CD4-positive, alpha-beta T cell (primary cell): ENCODE measurements at places on chromosomes 5 and 9.

GRCh38 chr9:137150617-137151457, 11.9 kb downstream of the GRIN1 start:
- H3K4me3 ChIP-seq = no peak overlapping the region
- H3K4me1 ChIP-seq = peaks cover 5% of the 10 kb centered on the region
- no peak overlapping the region for H3K27ac ChIP-seq
- H3K36me3 ChIP-seq = no peaks in the 10 kb centered on the region

DNA sequence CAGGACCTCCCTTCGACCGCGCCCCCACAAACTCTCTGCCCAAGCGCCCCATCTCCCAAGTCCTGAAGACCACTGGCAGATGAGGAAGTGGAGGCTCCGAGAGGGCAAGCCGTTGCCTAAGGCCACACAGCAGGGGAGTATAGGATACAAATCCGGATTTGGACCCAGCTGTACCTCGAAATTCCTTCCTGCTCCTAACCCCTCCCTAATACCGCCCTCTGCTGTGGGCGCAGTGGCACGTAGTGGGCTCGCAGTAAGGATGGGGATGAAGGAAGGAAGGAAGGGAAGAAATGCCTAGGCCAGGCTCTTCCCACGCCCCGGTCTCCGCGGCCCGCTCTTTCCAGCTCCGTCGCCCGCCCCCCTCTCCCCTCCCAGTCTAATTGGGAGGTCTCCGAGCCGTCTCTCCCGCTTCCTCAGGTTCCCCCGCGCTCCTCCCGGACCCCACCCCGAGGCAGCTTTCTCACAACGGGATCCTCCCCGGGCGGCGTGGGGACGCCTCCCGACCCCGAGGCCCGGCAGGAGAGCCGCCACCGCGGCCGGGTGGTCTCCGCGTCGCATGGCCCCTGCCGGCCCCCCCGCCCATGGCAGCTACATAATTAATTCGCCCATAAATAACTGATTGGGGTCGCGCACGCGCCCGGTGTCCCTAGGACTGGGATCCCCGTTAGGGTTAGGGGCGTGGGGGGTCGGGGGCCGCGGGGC, 138.9 kb downstream of the C9orf50 start:
- H3K36me3 ChIP-seq = no peaks in the 10 kb centered on the region
- H3K27ac ChIP-seq = no peak overlapping the region
- DNase-seq = no peak

DNA sequence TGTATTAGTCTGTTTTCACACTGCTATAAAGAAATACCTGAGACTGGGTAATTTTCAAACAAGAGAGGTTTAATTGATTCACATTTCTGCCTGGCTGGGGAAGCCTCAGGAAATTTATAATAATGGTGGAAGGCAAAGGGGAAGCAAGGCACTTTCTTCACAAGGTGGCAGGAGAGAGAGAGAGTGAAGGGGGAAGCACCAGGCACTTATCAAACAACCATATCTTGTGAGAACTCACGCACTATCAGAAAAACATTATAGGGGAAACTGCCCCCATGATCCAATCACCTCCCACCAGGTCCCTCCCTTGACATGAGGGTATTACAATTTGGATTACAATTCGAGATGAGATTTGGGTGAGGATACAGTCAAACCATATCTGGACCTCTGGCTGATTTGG, 34.7 kb downstream of the ADRB2 start:
- no peaks in the 10 kb centered on the region for H3K36me3 ChIP-seq
- H3K27ac ChIP-seq = no peak overlapping the region
- H3K4me1 ChIP-seq = peaks cover 34% of the 10 kb centered on the region
- H3K27me3 ChIP-seq = no peaks in the 10 kb centered on the region
- no peak overlapping the region for H3K4me3 ChIP-seq

DNA sequence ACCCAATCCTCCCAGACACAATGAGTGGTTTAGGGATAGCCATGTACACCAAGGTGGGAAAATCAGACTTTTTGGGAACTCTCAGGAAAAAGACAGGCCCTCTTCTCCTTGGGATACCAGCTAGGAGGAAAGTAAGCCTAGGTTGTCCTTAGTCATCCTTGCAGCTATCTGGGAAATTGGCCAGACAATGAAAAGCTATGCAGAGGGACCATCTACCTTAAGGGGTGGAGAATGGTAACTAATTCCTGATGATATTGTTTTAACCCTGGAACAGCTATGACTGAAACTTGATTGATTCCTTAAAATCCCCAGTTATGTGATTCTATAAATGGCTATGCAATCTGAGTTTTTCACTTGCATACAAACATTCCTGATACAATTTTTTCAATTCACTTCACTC, 88.9 kb upstream of the BNC2 start:
- H3K36me3 ChIP-seq = no peaks in the 10 kb centered on the region
- no peak overlapping the region for H3K4me3 ChIP-seq
- no peaks in the 10 kb centered on the region for H3K4me1 ChIP-seq
- no peak overlapping the region for H3K27ac ChIP-seq
- H3K27me3 ChIP-seq = no peaks in the 10 kb centered on the region

GRCh38 chr5:142478113-142478512, 153.3 kb upstream of the SPRY4 start:
- H3K27me3 ChIP-seq = no peaks in the 10 kb centered on the region
- DNase-seq = no peak
- no peaks in the 10 kb centered on the region for H3K36me3 ChIP-seq

DNA sequence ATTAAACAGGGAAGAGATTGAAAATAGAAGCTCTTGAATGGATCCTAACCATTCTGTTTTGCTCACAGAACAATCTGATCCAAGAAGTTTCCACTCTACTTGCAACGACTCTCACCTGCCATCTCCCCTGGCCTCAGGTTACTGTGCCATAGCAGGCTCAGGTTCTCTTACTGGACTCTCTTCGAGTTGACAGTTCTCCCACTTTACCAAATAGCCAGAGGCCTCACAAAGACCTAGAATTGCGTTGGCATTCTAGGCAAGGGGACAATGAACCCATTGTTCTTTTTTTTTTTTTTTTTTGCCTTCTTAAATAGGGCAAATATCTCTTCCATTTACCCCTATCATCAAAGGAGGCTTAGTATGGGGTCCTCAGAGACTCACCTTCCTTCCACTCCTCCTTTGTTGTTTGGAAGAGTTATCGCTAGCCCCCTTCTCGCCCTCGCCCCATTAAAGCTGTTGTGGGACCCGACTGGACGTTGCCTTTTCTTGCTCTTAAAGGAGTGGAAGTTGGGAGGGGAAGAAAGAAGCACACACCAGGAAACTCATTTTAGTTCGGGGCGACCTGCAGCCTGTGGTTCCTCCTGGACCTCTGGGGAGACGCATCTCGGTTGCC, 688 bp upstream of the PLPPR1 start:
- H3K4me3 ChIP-seq = no peak overlapping the region
- no peak overlapping the region for H3K27ac ChIP-seq

- H3K4me3 ChIP-seq = no peak overlapping the region
- DNase-seq = peak; percentile 58
- H3K27ac ChIP-seq = no peak overlapping the region
- no peaks in the 10 kb centered on the region for H3K36me3 ChIP-seq
- H3K27me3 ChIP-seq = no peaks in the 10 kb centered on the region
Measured at GRCh38 chr9:15142878-15143534, 164.0 kb downstream of the TTC39B start.

- no peak for DNase-seq
- H3K27ac ChIP-seq = no peak overlapping the region
- H3K27me3 ChIP-seq = no peaks in the 10 kb centered on the region
- no peaks in the 10 kb centered on the region for H3K36me3 ChIP-seq
- no peak overlapping the region for H3K4me3 ChIP-seq
Measured at GRCh38 chr5:119570910-119571309, 58.4 kb upstream of the FAM170A start.

- H3K36me3 ChIP-seq = peaks cover 75% of the 10 kb centered on the region
- no peaks in the 10 kb centered on the region for H3K27me3 ChIP-seq
- H3K4me3 ChIP-seq = no peak overlapping the region
- peak overlapping the region; percentile 8 for H3K27ac ChIP-seq
Measured at GRCh38 chr9:131624636-131625507, 79.5 kb downstream of the PRRT1B start.

- no peaks in the 10 kb centered on the region for H3K4me1 ChIP-seq
- no peak for DNase-seq
- H3K27me3 ChIP-seq = no peaks in the 10 kb centered on the region
- no peak overlapping the region for H3K27ac ChIP-seq
- H3K36me3 ChIP-seq = no peaks in the 10 kb centered on the region
- H3K4me3 ChIP-seq = no peak overlapping the region
Measured at GRCh38 chr5:136162008-136162407, 29.4 kb downstream of the SMAD5 start.

GRCh38 chr5:137036640-137037039, 462.5 kb downstream of the SPOCK1 start:
- H3K4me3 ChIP-seq = no peak overlapping the region
- no peaks in the 10 kb centered on the region for H3K4me1 ChIP-seq
- no peaks in the 10 kb centered on the region for H3K36me3 ChIP-seq
- no peaks in the 10 kb centered on the region for H3K27me3 ChIP-seq
- no peak for DNase-seq
- no peak overlapping the region for H3K27ac ChIP-seq

- no peak overlapping the region for H3K27ac ChIP-seq
- no peak for DNase-seq
- H3K4me1 ChIP-seq = no peaks in the 10 kb centered on the region
- H3K27me3 ChIP-seq = no peaks in the 10 kb centered on the region
- H3K4me3 ChIP-seq = no peak overlapping the region
Measured at GRCh38 chr5:33494466-33494865, 53.7 kb downstream of the TARS1 start.

GRCh38 chr9:16535555-16535954, 334.9 kb downstream of the BNC2 start:
- H3K4me3 ChIP-seq = no peak overlapping the region
- no peak overlapping the region for H3K27ac ChIP-seq
- H3K4me1 ChIP-seq = no peaks in the 10 kb centered on the region

- H3K4me1 ChIP-seq = no peaks in the 10 kb centered on the region
- no peak for DNase-seq
- H3K36me3 ChIP-seq = no peaks in the 10 kb centered on the region
- H3K27me3 ChIP-seq = no peaks in the 10 kb centered on the region
Measured at GRCh38 chr5:21856987-21857386, 996.2 kb downstream of the CDH12 start.

- no peak overlapping the region for H3K27ac ChIP-seq
- H3K4me1 ChIP-seq = no peaks in the 10 kb centered on the region
- no peak for DNase-seq
- no peak overlapping the region for H3K4me3 ChIP-seq
Measured at GRCh38 chr5:22372826-22373660, 480.1 kb downstream of the CDH12 start.

DNA sequence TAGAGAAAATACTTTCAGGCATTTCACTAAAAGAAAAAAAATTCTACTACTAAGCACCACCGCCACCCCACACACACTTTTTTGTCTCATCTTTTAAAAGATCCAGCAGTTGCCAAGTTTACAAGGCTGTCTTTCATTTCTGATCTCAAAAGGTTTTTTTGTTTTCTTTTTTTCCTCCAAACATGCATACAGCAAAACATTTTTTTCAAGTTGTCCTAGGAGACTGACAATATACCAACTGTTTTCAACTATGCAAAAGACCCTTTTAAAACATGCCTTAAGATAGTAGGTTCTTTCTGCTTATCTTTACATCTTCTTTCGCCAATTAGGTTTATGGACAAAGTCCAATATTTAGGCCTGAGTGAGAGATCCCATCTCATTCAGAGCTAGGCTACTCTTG, 65.2 kb downstream of the HMHB1 start:
- no peak for DNase-seq
- H3K27me3 ChIP-seq = no peaks in the 10 kb centered on the region
- no peak overlapping the region for H3K4me3 ChIP-seq
- H3K36me3 ChIP-seq = no peaks in the 10 kb centered on the region
- no peaks in the 10 kb centered on the region for H3K4me1 ChIP-seq

- no peak overlapping the region for H3K27ac ChIP-seq
- DNase-seq = no peak
- H3K4me1 ChIP-seq = no peaks in the 10 kb centered on the region
- peaks cover 14% of the 10 kb centered on the region for H3K36me3 ChIP-seq
Measured at GRCh38 chr9:95966306-95966705, 90.8 kb downstream of the ERCC6L2 start.

GRCh38 chr5:58244819-58245475, 214.9 kb downstream of the PLK2 start:
- no peak overlapping the region for H3K4me3 ChIP-seq
- no peaks in the 10 kb centered on the region for H3K4me1 ChIP-seq
- H3K27ac ChIP-seq = no peak overlapping the region
- no peaks in the 10 kb centered on the region for H3K27me3 ChIP-seq
- H3K36me3 ChIP-seq = no peaks in the 10 kb centered on the region
- DNase-seq = no peak

DNA sequence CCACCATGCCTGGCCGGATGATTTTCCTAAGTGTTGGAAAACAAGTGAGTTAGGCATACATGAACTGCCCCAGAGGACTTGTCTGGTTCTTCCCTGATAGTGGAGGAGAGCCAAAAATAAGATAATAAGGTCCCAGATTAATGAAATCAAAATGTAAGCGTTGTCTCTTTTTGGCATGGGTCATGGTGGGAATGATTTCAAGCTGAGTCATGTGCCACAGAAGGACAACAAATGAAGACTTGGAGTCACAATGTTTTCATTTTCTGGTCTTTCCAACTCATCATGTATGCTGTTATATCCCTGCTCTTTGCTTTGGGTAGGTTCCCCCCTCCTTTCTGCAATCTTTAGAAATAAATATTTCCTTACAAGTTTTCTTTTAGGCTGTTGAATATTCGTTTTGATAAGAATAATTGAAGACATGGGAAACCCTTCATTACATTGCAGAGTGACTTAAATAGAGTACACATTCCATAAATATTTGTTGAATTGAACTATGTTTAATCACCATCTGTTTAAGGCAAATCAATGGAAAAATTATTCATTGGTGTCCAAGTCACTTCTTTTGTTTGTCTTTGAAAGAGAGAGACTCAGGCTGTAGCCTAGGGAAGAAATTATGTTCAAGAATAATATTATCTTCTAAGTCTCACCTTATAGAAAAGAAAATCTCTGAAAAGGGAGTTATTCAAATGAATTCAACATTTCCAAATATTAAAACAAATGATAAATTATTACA, 196.3 kb downstream of the CSNK1G3 start:
- no peak overlapping the region for H3K27ac ChIP-seq
- no peak for DNase-seq
- no peaks in the 10 kb centered on the region for H3K36me3 ChIP-seq

DNA sequence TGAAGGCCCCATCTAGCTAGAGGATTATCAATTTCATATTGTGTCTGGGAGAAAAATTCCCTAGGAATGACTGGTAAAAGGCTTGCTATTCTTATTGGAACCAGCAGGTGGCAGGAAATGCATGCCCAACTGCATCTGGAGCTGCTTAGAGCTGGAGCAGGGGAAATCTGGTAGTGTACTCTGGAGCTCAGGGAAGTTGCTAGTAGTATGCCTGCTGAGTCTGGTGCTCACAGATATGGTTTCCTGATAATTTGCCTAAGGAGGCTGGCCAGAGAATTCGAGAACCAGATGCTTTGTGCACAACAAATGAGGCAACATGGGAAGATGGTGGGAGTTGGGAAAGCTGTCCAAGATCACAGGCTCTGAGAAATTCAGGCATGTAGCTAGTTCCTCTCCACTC, 53.7 kb downstream of the G3BP1 start:
- H3K4me1 ChIP-seq = peaks cover 3% of the 10 kb centered on the region
- H3K27me3 ChIP-seq = no peaks in the 10 kb centered on the region
- no peak overlapping the region for H3K27ac ChIP-seq
- H3K36me3 ChIP-seq = no peaks in the 10 kb centered on the region
- DNase-seq = peak; percentile 8
